ENCODE measurements at places on chromosomes 16 and 17.

DNA sequence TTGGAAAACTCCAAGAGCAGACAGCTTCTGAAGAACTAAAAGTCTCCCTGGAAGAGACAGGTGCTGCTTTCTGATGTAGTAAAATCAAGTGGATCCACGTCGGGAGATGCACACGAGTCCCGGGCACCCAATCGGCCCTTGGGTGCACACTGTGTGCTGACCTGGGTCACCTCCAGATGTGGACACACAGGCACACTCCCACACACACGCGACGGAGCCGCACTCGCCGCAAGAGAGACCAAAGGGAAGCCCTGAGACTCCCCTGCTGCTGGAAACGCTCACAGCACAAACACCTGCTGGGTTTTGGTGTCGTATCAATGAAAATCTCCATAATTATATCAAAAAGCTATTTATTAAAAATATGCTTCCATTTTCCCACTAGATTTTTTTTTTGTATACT, 94.2 kb downstream of the ANKRD11 start:
- no peak for DNase-seq

DNA sequence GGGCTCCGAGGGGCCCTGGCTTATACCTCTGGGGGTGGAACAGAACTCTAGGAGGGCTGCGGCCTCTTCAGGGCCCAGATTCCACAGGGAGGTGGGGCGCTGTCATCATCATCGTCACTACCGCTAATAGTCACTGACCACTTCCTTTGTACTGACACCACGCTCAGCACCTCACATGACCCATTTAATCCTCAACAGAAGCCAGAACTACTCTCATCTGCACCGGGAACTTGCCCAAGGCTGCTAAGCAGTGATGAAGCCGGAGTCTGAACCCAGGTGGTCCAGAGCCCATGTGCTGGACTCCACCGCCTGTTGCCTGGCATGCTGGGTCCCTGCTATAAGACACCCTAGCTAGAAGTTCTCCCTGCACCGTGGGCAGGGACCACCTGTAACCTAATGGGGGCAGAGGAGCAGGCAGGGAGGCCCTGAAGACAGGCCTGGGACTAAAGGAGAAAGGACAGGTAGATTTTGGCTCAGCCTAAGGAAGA, 12.0 kb downstream of the UNC13D start:
- DNase-seq: no peak

DNA sequence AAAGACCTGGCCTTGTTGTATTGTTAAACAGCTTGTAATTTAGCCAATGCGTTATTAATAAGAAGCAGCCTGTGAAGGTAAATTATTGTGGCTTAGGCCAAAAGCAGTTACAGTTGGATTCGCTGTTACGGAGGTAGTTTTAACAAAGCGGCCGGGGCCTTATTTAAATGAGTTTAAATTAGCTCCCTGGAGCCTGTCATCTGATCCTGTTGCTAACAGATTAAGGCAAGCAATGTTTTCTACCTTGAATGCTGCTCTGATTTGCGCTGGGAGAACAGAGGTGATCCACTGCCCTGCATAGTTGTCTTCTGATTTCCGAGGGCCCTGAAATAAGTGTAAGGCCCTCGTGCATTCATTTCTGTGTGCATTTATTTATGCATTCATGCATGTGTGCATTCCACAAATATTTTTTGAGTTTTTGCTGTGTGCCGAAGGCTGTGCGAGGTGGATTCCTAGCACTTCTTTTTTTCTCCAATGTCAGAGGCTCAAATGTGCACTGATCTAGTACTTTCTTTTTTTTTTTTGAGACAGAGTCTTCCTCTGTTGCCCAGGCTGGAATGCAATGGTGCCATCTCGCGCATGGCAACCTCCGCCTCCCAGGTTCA, 10.9 kb downstream of the SEC14L5 start:
- no peak for DNase-seq

DNA sequence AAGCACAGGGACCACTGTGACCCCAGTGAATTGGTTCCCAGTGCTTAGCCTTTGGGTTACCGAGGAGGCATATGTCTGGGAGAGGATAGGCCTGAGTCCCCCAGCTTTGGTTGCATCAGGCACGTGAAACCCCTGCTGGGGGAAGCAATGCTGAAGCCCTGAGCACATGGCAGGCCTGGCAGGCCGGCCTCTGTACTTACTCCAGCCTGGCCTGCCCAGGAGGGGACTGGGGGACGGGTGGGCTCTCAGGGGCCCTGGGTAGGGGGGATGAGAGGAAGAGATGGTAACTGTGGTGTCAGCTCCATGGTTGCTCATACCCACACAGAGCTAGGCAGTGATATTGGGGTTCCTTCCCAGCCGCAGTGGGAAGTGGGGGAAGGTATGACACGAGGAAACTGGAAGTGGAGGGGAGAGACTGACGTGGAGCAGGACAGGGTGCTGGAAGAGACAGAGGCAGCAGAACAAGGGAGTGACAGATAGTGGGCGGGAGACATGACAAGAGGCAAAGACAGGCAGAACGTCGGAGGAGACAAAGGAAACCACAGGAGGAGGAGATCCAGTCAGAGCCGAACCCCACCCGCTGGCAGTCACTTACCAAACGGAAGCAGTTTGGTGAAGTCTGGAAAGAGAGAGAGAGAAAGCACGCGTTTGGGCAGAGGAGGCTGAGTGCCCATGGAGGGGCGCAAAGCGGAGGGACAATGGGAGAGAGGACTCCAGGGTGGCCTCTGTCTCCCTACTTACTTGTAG, 9.1 kb downstream of the TMEM208 start:
- DNase-seq: no peak

- DNase-seq: no peak
These were observed 336.6 kb downstream of the TMEM114 start for GRCh38 chr16:8253718-8254117.

GRCh38 chr16:51951668-51952298, 595.2 kb downstream of the TOX3 start:
- DNase-seq: peak; percentile 57

DNA sequence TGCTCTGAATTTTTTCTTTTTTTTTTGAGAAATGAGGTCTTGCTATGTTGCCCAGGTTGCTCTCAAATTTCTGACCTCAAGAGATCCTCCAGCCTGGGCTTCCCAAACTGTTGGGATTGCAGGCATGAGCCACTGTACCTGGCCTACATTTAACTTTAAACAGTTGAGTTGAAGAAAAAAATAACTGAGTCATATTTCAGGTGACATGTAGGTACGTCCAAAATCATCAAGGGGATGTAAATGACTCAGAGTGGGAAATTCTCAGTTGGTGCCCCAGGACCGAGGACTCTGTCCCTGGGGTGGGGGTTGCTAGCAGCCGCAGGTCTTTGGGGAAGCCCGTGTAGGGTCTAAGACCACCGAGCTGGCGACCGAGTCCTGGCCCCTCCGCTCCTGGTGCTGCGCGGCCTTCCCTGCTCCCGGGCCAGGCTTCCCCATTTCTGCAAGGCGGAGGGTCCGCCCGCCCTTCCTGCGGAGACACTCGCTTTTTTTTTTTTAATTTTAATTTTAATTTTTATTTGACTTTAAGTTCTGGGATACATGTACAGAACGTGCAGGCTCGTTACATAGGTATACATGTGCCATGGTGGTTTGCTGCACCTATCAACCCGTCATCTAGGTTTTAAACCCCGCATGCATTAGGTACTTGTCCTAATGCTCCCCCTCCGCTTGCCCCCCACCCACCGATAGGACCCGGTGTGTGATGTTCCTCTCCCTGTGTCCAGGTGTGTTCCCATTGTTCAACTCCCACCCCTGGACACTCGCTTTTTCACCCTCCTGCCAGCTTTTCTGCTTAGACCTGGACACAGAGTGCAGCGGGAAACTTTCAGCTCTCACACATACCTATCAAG, 12.7 kb upstream of the N4BP1 start:
- no peak for DNase-seq

DNA sequence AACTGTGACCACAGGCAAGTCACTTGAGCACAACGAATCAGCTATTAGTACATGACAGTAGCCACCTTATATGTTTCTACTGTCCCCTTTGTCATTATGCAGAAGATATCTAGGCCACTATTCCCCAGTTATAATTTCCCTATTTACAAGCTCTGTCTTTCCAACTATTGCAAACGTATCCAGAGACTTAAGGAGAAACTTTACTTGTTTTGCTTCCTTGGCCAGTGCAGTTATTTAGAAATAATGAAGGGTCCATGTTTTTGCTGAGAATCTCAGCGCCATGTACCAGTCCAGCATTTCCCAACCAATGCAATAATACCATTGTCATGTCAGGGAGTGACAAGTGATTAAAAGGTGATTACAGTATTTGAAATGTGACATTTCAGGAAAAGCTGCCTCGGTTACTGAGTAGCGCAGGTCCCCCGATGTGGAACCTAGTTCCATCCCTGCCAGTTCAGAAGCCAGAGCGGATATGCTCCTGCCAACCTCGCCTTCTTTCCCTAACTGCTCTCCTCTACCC, 743 bp downstream of the ZNF624 start:
- no peak for DNase-seq

GRCh38 chr17:38750044-38750311, 1.8 kb upstream of the PCGF2 start:
- DNase-seq: no peak

GRCh38 chr16:6247775-6248174, 1084.9 kb upstream of the RBFOX1 start:
- no peak for DNase-seq

DNA sequence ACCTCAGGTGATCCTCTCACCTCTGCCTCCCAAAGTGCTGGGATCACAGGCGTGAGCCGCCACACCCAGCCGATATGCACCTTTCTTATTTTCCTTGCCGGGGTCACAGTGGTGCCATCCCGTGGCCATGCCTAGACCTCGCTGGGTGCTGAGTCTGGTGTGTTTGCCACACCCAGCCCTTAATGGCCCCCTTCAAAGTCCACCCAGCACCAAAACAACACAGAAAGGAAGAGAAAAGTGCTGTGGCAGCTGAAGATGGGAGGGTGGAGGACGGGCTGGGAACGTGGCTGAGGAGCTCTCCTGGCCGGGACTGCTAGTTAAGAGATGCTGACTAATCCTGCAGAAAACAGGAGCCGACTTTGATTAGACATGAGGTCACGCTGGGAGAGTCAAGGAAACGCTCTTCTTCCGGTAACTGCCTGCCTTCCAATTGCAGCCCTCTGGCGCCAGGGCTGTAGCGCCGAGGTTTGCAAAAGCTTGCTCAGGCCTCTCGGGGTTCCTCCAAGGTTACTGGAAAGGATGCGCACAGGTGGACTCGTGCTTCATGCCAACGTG, 10.9 kb downstream of the SLC43A2 start:
- DNase-seq: no peak

DNA sequence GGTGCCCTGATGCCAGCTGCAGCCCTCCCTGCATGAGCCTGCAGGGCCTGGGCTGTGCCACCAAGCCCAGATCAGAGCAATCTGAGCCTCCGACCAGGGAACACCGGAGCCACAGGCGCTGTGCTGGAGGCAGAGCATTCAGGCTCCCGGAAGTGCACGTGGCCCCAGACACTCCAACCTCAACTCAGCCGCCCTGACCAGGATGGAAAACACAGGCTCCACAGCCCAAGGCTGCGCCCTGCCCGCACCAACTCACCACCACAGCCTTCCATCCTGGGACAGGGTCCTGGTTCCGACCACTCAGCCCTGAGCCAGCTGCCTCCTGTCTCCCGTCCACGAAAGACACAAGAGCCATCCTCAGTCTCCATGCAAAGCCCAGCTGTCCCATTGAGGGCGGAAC, 18.5 kb downstream of the LMF1 start:
- DNase-seq: no peak

- DNase-seq: peak; percentile 70
These were observed 12.5 kb downstream of the SLC16A3 start for GRCh38 chr17:82241183-82241925.

DNA sequence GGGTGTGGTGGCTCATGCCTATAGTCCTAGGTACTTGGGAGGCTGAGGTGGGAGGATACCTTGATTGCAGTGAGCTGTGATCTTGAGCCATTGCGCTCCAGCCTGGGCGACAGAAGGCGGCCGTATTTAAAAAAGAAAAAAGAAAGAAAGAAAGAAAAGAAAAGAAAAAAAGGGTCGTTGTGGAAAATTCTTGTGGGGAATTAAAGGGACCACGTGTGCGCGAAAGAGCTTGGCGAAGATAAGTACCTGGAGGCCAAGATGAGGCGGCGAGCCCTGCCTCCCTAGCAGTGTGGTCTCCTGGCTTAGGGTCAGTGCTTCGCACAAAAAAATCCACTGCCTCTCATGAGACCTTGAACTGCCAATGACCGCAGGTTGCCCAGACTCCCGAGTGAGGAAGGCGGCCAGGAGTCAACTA, 728 bp upstream of the NMT1 start:
- DNase-seq: no peak

DNA sequence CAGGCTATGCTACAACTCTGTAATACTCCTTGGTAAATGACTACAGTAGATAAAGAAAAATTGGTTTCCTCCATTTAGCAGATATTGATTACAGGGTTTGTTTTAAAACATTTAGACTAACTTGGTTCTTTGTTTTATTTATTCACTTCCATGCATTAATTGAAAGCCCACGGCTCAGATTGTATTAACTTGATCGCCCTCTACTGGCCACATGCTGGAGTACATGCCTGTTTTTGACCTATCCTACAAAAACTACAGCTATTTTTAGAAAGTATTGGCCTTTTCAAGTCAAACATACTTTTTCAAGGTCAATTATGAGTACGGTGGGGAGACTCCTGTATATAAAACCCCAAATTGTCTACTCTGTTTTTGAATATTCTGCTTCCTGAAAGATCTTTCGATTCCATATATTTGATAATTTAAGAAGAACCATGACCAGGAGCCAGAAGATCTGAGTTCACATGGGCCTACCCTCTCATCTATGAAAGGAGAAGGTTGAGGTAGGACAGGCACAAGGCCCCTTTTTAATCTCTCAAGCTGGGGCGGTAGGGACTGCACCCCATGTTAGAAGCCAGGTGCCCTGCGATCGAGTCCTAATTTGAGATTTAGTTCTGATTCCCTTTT, 51.8 kb downstream of the CA10 start:
- peak; percentile 46 for DNase-seq

DNA sequence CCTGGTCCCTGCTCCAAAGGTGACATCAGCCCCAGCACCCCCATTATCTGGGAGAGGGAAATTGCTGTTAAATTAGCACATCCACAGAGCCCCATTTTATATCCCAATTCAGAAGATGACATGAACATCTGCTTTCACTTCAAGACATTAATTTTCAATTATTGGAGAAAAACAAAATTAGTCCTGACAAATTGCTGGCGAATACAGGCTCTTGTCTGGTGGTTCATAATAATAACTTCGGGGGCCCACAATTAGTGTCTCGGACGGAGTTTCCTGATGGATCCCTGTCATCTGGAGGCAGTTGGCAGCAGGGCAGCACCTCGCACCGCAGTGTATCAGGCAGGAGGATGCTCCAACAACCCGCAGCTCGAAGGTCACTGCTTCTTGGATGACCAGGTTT, 7.4 kb downstream of the ZNF423 start:
- DNase-seq: no peak

DNA sequence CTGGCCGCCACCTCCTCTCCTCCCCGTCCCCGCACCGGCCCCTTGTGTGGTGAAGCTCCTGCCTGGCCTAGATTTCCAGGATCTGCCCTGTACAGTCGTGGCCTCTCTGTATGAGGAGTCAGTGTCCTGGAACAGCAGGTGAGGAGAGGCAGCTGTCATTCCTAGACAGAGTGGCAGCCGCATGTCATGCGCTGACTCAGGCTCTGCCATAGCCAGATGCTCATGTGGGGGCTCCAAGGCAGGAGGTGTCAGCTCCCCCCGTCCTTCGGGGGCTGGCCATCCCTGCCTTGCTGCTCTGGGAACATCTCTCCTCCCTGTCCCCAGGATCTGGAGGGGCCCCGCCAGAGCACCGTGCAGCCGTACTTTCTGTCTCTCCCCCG, 60.4 kb downstream of the BAIAP2 start:
- DNase-seq: no peak

Data from body of pancreas (tissue), 4 donors.